Stimulated activated CD8-positive, alpha-beta memory T cell treated with anti-CD3 and anti-CD28 coated beads, Interleukin-4, amount 100 ng/mL, for 1 hour (primary cell): ENCODE measurements at places on chromosomes 11 and 22.

GRCh38 chr22:20618488-20618887, 111.1 kb downstream of the MED15 start:
- no peak for DNase-seq

- DNase-seq = no peak
Measured at GRCh38 chr11:19380375-19380774, 139.6 kb upstream of the E2F8 start.

DNA sequence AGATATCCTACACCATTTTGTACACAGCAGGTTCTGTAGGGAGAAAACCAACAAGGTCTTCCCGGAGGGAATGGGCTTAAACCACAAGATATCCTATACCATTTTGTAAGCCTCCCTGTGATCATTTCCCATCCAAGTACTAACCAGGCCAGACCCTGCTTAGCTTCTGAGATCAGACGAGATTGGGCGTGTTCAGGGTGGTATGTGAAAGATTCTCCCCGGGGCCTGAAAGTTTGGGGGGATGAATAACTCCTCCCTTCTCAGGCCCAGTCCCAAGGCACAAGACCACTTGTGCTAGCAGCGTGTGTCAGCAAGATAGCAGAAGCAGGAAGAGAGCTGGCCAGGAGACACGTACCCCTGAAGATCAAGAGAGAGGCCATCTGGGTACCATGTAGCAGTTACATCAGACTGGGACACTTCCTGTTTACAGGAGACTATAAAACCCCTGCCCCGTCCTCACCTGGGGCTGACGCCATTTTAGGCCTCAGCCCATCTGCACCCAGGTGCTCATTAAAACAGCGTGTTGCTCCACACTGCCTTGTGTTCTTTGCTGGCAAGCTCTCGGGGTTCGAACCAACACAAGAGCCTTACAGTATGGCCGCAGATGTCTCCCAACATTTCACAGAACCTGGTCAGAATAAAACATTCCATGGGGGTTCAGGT, 17.3 kb downstream of the MIF start:
- no peak for DNase-seq

DNA sequence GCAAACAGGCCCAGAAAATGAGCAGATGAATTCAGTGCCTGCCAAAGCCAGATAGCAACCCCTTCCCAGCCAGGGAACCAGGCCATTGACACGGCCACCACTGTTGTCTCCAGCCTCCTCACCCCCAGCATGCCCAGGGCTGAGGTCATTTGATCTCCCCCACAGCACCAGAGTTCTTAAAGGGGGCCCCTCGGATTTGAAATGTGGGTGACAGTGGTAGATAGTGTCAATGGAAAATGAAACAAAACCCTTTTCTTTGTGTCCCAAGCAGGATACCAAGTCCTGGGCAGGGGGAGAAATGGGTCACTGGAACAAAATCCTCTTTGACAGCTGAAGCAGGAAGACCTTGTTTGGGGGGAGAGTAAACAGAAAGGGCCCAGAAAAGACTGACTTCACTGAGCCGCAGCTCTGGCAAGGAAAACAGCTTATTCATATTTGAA, 14.3 kb upstream of the ACCSL start:
- no peak for DNase-seq

GRCh38 chr11:32265911-32266310, 169.4 kb downstream of the WT1 start:
- DNase-seq = no peak

GRCh38 chr11:67420646-67421429, 5.4 kb downstream of the CARNS1 start:
- peak; percentile 99 for DNase-seq

DNA sequence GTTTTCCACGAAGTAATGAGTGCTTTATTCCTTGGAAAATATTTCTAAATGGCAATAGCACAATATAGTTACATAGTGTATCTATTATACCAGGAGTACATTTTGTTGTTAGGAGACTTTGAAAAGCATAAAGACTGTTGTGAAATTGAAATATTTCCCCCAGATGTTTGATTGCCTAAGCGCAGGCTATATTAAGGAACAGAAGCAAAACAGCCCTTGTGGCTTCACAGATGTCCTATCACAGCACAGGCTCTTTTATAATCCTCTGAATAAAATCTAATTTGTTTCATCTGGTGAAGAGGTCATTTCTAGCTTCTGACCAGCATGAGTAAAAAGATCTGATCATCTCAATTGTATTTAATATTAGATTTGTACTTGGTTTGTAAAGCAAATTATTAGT, 48.2 kb downstream of the BSX start:
- DNase-seq = no peak

GRCh38 chr11:66261578-66261977, 6.9 kb upstream of the RAB1B start:
- DNase-seq = no peak

- DNase-seq = no peak
Measured at GRCh38 chr11:61627850-61628661, 47.2 kb upstream of the SYT7 start.

DNA sequence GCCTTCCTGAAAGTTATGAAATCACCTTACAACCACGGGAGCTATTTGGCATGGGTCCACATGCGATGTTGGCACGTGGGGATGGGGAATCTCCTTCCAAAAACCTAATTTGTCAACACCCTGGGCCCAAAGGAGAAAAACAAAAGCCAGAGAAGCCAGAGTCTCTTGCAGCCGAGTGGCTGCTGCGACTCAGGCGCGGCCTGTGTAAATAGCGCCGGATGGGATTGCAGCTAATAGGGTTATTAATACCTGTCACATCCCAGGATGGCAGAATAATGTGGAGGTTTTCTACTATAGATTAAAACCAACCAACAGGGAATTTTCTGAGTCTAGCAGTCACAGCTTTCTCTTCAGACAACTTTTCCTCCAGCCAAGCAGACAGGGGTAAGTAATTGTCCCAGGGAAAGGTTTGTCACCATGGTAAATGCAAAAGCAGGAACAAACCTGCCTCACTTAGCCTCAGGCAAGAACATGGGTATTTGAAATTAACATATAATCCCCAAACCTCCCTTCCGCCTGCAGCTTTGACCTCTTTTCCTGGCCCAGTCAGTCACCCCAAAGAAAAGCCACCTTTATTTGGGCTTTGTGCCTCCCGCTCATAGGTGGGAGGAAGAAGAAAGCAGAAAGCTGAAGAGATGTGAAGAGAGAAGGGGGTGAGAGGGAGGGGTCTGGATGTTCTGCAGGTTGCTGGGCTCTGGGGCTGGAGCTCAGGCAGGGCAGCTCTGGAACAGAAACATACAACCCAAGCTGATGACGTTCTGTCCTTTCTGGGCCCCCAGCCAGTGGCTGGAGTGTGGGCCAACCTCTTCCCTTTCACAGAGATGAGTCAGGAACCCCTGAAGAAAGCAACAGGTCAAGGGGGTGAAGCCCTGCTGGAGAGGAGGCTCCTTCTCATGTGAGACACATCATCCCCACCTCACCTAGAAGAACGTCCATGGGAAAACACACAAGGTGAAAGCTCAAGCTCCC, 376.5 kb downstream of the NXPE2 start:
- no peak for DNase-seq

DNA sequence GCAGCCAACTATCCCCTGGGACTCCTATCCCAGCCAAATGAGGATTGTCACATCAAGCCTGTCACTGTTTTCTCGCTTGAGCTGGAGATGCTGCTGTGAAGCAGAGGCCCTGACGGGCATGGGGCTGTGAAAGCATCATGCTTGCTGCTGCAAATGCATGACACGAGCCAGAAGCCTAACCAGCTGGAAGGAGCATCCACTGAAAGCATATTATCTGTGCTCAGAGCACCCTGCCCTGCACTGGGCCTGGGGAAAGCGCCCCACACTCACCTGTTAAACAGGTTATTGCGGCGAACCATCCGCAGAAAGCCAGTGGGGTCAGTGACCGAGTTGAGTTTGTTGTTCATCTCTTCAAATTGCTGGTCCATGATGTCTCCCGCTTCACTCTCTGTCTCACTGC, 110.9 kb upstream of the PITPNB start:
- no peak for DNase-seq

GRCh38 chr11:112590764-112591163, 330.1 kb upstream of the PLET1 start:
- DNase-seq = no peak

DNA sequence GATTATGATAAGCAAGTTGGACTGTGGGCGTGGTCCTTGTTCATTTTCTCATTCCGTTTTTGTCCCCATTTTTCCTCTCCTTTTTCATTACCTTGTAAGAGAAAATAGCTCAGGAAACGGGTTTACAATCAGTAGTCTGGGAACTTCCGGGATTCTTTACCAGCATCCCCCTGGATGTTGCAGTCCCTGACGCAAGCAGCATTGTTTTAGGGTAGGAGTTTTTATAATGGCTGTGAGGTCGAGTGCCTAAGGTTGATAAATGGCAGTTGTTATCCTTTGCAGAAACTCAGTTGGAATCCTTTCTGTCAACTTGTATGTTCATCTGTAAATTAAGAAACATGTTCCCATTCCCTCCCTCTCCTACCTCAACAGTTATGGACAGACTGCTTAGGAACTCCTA, 68.3 kb downstream of the ARHGEF12 start:
- no peak for DNase-seq

GRCh38 chr11:89457190-89457589, 34.0 kb downstream of the NOX4 start:
- DNase-seq = no peak

- DNase-seq = no peak
Measured at GRCh38 chr22:47167056-47167455, 404.6 kb downstream of the TBC1D22A start.

DNA sequence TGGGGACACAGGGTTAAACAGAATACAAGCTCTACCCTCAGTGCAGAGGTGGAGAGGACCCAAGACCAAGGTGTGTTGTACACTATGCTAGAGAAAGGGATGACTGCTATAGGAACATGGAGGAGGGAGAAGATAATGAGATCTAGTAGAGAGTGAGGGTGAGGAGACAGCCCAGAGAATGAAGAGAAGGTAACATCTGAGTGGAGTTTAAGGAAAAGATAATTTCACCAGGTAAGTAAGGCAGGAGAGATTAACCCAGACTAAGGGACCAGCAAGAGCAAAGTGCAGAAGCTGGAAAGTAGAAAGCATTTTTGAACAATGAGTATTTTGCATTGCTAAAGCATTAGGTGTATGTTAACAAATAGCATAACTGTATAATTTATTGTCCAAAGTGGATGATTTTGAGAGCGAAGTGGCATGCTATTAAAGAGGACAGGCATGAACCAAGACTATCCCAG, 128.8 kb downstream of the RASSF10 start:
- DNase-seq = no peak

- DNase-seq = no peak
Measured at GRCh38 chr22:48091656-48092223, 1329.3 kb downstream of the TBC1D22A start.

- DNase-seq = no peak
Measured at GRCh38 chr11:99568808-99569207, 548.1 kb downstream of the CNTN5 start.

- no peak for DNase-seq
Measured at GRCh38 chr11:118827118-118827517, 36.2 kb upstream of the DDX6 start.

DNA sequence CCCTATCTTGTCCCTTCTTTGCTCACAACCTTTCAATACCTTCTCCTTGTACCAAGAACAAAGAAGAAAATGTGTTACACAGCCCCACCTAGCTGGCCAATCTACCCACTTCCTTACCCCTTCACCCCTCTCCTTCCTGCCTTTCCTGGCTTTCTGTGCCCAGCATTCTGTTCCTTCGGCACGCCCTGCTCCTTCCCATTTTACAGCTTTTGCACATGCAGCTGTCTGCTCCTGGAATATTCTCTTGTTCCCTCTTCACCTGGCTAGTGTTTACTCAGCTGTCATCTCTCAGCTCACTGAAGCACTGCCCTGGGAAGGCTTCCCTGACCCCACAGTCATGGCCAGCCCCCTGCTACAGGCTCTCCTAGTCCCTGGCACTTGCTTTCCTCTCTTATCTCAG, 30.7 kb downstream of the SERPINH1 start:
- DNase-seq = no peak
